ENCODE measurements at places on chromosomes 3 and 15.

GRCh38 chr3:180570238-180570637 is 31.7 kb upstream of the TTC14 start:
- no peak for DNase-seq

GRCh38 chr3:149603126-149604074 is 54.4 kb downstream of the WWTR1 start:
- DNase-seq: no peak

DNA sequence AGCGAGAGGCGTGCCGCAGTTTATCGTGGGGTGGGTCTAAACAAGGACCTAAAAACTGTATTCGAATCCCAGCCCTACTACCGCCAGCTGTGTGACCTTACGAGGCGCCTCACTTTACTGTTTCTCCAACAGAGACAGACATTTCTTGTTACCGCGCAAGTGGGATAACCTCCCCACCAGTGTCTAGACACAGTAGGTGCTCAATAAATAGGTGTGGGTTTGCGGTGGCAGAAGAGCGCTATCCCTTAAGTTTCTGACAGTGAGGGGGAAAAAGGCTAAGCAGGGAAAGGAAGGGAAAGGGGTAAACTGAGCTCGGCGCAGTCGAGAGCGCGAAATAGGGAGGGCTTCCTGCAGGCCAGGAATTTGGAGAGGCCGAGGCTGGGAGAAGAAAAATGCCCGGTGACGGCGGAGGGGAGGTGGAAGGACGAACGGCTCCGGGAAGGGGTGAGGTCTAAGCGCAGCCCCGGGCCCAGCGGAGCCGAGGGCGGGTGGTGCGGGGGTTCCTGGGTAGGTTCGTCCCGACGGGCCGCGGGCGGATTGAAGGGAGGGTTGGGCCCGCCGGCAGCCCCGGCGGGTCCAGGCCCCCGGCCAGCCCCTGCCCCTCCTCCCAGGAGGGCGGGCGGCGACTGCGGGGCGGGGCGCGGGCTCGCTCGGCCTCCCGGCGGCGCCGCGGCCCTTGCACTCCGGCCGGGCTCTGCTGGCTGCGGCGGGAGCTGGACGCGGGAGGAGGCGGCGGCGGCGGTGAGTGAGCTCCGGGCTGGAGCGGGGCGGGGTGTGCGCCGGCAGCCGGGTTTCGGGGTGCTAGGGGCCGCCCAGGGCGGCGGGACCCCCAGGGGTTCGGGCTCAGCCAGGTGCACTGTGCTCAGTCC is at the start of gene CGNL1:
Gene CGNL1 (plus strand): TSS at position 679 of the 869 bp plus-strand sequence. CDS start 61,495 bp downstream, outside the sequence.
- DNase-seq: no peak

DNA sequence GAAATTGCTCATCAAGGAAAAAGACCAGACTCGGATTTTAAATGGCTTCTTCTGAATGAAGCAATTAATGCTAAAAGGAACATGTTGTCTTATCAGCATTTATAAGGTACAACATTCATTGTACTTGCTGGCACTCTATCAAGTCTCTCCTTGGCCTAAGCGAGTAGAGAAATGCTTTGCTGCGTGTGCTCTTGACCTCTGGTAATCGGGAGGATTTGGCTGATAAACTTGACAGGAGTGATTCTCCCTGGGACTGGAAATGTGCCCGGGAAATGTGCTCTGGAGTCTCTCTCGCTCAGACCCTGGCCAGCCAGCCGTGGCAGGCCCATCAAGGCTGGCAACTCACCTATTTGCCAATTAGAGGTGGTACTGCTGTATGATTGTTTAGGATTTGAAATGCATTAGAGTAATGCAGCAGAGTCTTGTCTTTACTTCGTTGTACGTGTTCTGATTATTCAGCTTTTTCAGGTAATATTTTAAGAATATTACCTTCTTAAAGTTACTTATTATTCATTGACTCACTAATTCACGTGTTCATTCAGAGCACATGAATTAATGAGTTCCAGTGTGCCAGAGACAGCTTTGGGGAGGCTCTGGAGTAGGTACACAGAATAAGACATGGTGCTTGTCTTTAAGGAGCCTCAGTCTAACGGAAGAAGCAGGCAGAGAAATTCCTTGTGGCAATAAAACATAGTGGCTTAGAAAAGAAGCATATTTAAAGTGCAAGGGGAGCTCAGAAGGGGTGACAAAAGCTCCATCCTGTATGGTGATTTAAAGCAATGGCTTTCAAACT is 48.0 kb upstream of the TPRG1 start:
- DNase-seq: no peak

DNA sequence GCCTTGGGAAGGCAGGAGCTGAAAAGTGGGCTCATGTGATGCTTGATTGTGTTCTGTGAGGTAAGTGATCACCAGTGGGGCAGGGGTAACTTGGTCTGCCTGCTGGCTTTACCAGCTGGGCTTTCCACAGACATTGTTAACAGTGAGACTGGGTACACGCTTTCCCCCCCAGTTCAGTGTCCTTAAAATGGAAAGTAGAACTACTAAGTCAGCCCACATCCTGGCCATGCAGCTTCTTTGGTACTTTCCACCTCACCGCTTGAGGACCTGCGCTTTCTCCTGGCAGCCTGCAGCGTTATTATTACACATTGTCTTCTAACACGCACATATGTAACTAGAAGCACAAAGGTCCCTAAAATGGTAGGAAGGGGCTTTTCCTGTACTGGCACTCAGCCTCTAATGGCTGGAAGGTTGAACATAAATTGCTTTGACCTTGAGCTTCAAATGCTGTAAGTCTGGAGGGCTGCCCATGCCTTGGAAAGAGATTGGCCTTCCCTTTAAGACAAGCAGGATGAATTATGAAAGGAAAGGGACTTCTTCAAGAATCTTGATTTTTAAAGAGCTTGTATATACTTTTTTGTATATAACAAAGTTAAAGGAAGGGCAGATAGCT is 216.1 kb upstream of the ROPN1 start:
- no peak for DNase-seq

DNA sequence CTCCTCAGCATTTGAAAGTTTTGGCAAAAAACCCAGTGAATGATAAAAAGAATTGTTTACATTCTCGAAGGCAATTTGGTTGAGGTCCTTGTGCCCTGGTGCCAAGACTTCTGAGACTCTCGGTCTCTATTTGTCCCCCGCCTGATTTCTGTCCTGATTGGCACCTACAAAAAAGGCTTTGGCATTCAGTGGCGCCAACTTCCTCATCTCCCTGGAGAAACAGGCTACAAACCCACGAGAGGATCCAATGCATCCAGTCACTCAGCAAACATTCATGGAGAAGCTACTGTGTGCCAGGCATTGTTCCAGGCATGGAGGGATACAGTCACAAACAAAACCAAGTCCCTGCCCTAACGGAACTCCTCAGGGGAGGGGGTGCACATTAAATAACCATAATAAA is 42.7 kb downstream of the HES1 start:
- no peak for DNase-seq

DNA sequence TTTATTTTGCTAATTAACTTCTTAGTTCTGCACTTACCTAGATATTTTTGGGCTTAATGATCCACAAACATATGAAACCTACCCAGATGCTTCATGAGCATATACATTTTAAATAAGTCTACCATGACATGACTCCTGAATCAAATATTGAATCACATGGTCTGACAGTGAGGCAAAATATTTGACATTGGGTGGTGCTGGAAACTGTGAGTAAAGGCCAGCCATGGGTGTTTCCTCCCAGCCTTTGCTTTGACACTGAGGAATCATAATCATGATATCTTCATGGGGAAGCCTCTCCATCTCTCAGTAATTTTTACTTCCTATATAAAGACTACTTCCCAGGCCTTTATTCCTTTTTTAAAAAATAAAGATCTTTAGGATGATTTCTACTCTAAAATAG is 22.8 kb upstream of the SSR3 start:
- no peak for DNase-seq

DNA sequence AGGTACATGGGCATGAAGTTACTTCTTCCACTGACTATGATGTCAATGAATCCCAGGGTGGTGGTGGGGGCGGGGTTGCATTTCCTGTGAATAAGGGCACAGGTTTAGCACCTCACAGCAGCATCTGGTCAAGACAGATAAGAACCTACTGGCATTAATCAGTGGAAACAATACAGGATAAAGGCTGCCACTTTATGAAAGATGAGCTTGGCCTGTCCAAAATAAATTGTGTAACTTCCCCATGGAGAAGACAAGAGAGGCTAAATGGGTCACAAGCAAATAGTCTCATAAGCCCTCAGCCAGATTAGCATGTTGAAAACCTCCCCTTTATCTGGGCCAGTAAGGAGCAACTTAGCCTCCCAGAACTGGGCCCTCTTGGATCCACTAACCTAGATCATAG is 27.4 kb upstream of the PLSCR2 start:
- no peak for DNase-seq

- DNase-seq: no peak
Observed at GRCh38 chr15:73493922-73494321, 51.0 kb downstream of the REC114 start.

DNA sequence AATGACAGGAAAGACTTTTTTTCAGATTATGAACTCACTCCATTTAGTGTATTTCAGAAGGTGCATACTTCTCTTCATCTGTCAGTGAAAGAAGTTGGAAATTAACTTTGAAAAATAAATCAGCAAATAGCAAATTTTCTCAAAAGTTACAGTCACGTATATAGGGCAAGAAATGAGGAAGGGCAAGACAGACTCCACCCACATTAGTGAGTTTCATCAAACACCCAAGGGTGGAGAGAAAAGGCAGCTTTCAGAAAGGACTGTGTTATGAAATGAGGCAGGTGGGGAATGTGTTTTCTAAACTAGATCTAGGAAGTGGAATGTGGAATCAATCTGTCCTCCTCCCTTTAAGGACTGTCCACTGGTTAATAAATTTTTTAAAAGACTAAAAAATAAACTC is 2.9 kb downstream of the SLC22A13 start:
- no peak for DNase-seq

GRCh38 chr15:64351265-64351664 is 4.7 kb downstream of the CSNK1G1 start:
- no peak for DNase-seq

- DNase-seq: peak; percentile 43
Observed at GRCh38 chr3:14424711-14425580, 22.5 kb downstream of the SLC6A6 start.

- no peak for DNase-seq
Observed at GRCh38 chr15:69462030-69462492, 9.4 kb downstream of the RPLP1 start.

DNA sequence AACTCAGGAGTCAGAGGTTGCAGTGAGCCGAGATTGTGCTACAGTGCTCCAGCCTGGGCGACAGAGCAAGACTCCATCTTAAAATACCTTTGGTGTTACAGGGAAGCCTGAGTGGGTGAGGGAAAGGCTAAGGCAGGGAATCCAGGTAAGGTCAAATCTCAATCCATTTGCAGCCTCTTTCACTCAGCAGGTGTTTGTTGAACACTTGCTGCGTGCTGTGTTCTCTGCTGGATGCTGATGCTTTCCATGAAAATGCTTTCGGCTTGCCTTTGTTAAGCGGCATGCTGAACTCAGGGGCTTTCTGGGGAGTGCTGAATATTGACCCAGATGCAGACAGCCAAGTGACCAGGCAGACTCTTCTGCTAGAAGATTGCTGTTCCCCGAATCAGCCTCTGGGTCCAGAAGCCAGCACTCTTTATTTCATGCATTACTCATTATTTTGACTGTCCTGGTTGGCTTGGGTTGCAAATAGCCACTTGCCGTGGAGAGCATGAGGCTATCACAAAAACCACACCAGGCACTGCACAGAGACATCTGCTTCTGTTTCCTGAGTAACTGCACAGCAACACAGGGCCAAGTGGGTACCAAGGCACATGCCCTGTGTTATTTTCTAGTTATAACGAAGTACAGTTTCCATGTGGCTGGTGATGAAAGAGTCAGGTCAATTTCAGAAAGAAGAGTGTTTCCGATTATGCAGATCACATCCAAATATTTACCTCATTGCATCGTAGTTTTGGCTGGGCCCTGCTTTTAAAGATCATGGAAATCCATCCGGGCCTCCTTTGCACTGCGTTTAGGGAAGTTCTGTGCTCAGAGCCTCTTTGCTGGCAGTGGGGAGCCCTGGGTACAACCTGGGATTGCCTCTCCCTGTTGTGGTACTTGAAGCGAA is 88.6 kb downstream of the THSD4 start:
- no peak for DNase-seq

GRCh38 chr15:90165659-90166489 is 35.3 kb upstream of the SEMA4B start:
- no peak for DNase-seq

DNA sequence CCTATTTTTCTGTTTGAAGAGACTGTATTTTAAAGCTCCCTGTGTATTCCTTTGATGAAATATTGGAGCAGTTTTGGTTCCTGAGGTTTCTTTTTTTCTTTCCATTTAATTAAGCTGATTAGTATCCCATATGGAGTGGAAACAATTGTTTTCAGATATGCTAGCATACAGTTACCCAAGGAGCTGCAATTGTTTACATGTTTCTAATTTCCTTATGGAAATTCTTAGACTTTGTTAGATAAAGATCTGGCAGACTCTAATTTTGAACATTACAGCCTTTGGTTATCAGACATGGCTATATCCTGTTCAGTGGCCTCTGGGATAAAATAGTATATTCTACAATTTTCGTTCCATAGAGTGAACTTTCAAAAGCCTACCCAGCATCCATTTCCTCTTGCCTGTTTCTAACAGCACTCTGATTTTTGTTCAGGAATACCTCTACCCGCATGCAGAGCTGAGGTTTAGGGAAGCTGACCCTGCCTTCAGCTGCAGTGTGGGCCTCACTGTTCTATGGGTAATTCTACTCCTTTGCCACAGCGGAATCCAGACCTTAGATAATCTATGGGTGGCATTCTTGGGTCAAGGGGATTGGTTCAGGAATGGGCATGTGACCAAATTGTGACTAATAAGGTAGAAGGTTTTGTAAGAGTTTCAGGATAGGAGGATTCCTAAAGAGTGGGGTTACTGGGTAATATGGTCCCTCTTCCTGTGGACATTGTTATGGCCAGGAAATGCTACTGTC is 161.1 kb upstream of the ANKRD28 start:
- DNase-seq: no peak

DNA sequence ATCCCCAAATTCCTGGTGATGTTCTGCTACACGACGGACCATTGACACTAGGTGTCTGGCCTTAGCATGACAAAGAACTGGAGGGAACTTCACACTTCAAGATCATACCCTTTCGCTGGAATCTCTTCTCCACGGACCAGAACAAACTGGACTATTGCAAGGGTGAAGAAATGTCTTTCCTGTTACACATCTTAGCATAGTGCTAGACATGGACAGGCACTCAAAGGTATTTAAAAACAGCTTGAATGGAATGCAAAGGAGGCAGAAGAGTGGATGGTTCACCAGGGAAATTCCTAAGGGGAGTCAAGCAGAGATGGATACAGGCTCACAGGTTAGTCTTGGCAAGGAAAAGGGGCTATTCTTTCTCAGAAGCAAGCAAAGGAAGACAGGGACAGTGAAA is 33.5 kb upstream of the PDZRN3 start:
- DNase-seq: no peak

GRCh38 chr3:14522768-14523167 is 17.4 kb downstream of the GRIP2 start:
- no peak for DNase-seq

DNA sequence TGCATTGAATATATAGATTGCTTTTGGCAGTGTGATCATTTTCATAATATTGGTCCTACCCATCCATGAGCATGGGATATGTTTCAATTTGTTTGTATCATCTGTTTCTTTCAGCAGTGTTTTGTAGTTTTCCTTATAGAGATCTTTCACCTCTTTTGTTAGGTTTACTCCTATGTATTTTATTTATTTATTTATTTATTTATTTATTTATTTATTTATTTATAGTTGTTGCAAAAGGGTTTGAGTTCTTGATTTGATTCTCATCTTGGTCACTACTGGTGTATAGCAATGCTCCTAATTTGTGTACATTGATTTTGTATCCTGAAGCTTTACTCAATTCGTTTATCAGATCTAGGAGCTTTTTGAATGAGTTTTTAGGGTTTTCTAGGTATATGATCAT is 478.2 kb downstream of the UNC13C start:
- no peak for DNase-seq
